ENCODE measurements at places on chromosomes 12 and 14. TPM values are rescaled to one million over a fixed set of nuclear protein-coding genes. Genes with fewer than 3 reads are reported as not detected.

Gene SMAGP
- 5.5 TPM for total RNA-seq

Gene BAG5
- 37.1 TPM for total RNA-seq

Gene BICDL1
- total RNA-seq, result 143 TPM

Gene TULP3
- total RNA-seq, result 6.7 TPM

Gene CCDC184
- 0.47 TPM for total RNA-seq

Gene AQP6
- total RNA-seq, result not detected

Gene NAV3
- total RNA-seq, result not detected

DNA sequence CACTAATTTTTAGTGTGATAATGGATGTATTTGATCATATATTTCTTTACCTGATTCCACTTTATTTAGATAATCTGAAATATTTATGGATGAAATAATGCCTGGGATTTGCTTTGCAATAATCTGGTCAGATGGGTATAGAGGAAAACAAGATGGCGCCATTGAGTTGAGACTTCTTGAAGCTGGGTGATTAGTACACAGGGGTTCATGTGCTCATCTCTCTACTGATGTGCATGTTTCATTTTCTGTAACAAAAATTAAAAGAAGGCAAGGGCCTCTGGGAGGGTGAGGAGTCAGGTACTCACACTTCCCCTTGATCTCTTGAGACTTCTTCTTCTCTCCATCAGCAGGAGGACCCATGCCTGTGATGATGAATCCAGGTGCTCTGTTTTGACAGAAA is 61.8 kb downstream of the GCH1 start:
- no peaks in the 10 kb centered on the region for H3K4me1 ChIP-seq
- H3K27me3 ChIP-seq, result no peaks in the 10 kb centered on the region
- H3K4me3 ChIP-seq, result no peak overlapping the region
- peaks cover 11% of the 10 kb centered on the region for H3K36me3 ChIP-seq

DNA sequence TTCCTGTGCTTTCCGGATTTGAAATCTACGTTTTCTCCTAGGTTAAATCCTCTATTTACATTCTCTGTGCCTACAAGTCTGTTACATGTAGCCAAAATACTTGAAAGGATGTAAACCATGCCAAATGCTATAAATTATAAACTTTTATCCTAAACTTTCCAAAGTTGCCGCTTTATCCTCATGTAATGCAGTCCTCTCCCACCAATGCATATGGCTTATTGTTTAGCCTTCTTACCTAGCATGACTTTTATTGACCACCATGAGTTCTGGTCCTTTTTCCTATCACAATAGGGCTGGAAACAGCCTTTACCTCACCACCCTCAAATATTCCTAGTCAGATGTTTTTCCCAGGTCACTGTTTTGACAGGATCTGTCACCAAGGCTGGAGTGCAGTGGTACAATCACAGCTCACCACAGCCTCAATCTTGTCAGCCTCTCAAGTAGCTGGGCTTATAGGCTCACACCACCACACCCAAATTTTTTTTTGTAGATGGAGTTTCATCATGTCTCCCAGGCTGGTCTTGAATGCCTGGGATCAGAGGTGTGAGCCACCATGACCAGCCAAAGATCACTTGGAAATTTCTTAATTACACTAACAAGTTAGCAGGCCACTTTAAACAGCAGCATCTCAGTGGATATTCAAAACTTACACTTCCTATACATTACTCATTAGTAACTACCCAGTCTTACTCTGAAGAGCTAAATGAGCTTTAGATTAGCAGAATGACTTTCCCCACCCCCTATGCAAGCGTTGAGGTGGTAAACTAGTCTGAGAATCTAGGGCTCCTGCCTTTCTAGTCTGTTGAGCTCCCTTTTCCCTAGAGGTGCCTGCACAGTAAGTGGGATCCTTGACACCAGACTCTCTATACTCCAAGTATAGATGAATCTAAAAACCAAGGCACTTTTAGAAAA is 4.1 kb downstream of the TUBA1B start:
- H3K4me1 ChIP-seq, result peaks cover 32% of the 10 kb centered on the region
- H3K36me3 ChIP-seq, result peaks cover 28% of the 10 kb centered on the region
- H3K27ac ChIP-seq, result peak overlapping the region; percentile 5
- no peak for DNase-seq
- H3K27me3 ChIP-seq, result no peaks in the 10 kb centered on the region
- H3K4me3 ChIP-seq, result no peak overlapping the region

GRCh38 chr12:130043685-130044406 is 118.4 kb upstream of the FZD10 start:
- no peaks in the 10 kb centered on the region for H3K36me3 ChIP-seq
- no peak overlapping the region for H3K27ac ChIP-seq
- DNase-seq, result no peak

GRCh38 chr12:56766535-56766934 is 3.4 kb downstream of the HSD17B6 start:
- H3K4me3 ChIP-seq, result no peak overlapping the region
- no peak for DNase-seq
- no peaks in the 10 kb centered on the region for H3K27me3 ChIP-seq
- no peaks in the 10 kb centered on the region for H3K36me3 ChIP-seq
- no peak overlapping the region for H3K27ac ChIP-seq

GRCh38 chr14:26597071-26597588 is 703 bp downstream of the NOVA1 start:
- no peaks in the 10 kb centered on the region for H3K27me3 ChIP-seq
- DNase-seq, result no peak
- H3K27ac ChIP-seq, result no peak overlapping the region
- no peaks in the 10 kb centered on the region for H3K4me1 ChIP-seq
- H3K4me3 ChIP-seq, result no peak overlapping the region

GRCh38 chr14:72418806-72419205 is 475.1 kb downstream of the DPF3 start:
- no peaks in the 10 kb centered on the region for H3K27me3 ChIP-seq
- H3K27ac ChIP-seq, result no peak overlapping the region
- no peaks in the 10 kb centered on the region for H3K36me3 ChIP-seq
- no peak for DNase-seq

- H3K36me3 ChIP-seq, result no peaks in the 10 kb centered on the region
- H3K4me1 ChIP-seq, result peaks cover 54% of the 10 kb centered on the region
- no peaks in the 10 kb centered on the region for H3K27me3 ChIP-seq
- no peak overlapping the region for H3K4me3 ChIP-seq
Observed at GRCh38 chr12:116241157-116241759, 36.2 kb downstream of the MED13L start.

GRCh38 chr12:78562368-78563205 is 302.0 kb upstream of the SYT1 start:
- no peak overlapping the region for H3K4me3 ChIP-seq
- no peak for DNase-seq
- no peaks in the 10 kb centered on the region for H3K36me3 ChIP-seq
- H3K27ac ChIP-seq, result no peak overlapping the region
- no peaks in the 10 kb centered on the region for H3K27me3 ChIP-seq
- no peaks in the 10 kb centered on the region for H3K4me1 ChIP-seq

- no peaks in the 10 kb centered on the region for H3K27me3 ChIP-seq
- no peak overlapping the region for H3K27ac ChIP-seq
- no peaks in the 10 kb centered on the region for H3K36me3 ChIP-seq
- no peaks in the 10 kb centered on the region for H3K4me1 ChIP-seq
- H3K4me3 ChIP-seq, result no peak overlapping the region
Observed at GRCh38 chr14:99721792-99722516, 37.9 kb downstream of the CYP46A1 start.

- DNase-seq, result no peak
- H3K27ac ChIP-seq, result no peak overlapping the region
- no peak overlapping the region for H3K4me3 ChIP-seq
- no peaks in the 10 kb centered on the region for H3K27me3 ChIP-seq
- no peaks in the 10 kb centered on the region for H3K36me3 ChIP-seq
- no peaks in the 10 kb centered on the region for H3K4me1 ChIP-seq
Observed at GRCh38 chr12:82326905-82327503, 31.2 kb downstream of the CCDC59 start.

DNA sequence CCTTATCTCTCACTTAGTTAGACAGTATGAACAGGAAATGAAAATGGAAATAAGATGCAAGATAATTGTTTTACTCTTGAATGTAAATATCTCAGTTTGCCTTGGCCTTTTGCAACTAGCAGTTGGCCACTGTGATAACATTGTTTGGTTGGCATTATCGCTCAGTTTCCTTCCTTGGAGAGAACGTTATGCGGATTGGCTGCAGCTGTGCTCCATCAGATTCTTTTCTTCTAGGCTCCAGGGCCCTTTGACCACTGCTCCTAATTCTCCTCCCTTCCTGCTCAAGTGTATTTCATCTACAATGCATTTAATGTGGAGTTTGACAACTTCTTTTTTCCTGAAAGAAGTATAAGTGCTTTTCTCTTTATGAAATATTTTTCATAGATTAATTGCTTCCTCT is 284.2 kb downstream of the ADAMTS20 start:
- no peaks in the 10 kb centered on the region for H3K4me1 ChIP-seq
- H3K27ac ChIP-seq, result no peak overlapping the region
- H3K36me3 ChIP-seq, result no peaks in the 10 kb centered on the region
- DNase-seq, result no peak
- H3K27me3 ChIP-seq, result no peaks in the 10 kb centered on the region
- no peak overlapping the region for H3K4me3 ChIP-seq

DNA sequence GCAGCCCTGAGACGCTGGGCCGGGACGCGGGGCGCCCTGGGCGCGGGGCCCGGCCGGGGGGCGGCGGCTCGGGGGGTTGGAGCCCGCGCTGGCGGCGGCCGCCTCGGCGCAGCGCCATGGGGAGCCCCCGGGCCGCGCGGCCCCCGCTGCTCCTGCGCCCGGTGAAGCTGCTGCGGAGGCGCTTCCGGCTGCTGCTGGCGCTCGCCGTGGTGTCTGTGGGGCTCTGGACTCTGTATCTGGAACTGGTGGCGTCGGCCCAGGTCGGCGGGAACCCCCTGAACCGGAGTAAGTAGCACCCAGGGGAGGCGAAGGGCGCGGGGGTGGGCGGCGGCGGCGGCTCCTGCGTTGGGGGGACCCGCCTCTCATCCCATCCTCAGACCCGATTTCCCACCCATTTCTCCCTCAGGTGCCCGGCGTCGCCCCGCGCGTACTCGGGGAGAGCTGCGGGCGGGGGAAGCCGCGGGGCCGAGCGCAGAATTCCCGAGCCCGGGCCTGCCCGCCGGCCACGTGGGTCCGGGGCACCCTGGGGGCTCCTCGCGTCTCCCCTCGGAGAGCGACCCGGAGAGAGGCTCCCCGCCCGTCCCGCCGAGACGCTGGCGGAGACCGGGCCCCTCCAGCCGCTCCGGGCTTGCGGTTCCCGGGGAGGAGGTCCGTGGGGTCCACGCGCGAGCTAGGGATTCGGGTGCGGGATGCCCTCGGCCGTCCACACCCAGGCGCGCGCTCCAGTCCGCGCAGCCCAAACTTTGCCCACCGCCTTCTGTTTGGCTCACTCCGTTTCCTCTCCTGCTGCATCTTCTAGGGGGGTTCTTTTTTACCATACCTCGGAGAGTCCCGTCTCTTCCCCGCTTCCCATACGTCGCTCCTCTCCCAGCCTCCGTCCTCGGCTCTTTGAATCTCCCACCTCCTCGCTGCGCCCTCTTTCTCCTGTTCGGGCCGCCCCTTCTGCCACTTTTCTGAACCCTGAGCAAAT is 807 bp downstream of the B4GALNT3 start:
- peaks cover 9% of the 10 kb centered on the region for H3K4me1 ChIP-seq
- no peaks in the 10 kb centered on the region for H3K36me3 ChIP-seq
- peak; percentile 58 for DNase-seq
- no peak overlapping the region for H3K27ac ChIP-seq

DNA sequence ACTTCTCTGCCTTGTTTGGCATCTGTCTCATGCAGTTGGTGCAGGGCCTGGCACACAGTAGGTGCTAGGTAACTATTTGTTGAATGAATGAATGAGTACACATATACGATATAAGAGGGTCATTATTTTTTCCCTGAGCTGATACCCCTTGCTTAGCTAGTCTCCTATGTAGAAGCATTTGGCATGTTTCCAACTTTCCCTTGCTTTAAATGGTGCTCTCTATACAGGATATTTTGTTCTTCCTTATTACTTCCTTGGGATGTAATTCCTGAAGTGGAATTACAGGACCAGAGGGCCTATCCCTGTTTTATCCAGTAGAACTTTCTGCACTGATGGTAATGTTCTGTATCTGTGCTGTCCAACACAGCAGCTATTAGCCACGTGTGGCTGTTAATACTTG is 250.1 kb upstream of the PWP1 start:
- H3K4me3 ChIP-seq, result no peak overlapping the region
- H3K36me3 ChIP-seq, result no peaks in the 10 kb centered on the region
- no peak overlapping the region for H3K27ac ChIP-seq
- DNase-seq, result no peak

DNA sequence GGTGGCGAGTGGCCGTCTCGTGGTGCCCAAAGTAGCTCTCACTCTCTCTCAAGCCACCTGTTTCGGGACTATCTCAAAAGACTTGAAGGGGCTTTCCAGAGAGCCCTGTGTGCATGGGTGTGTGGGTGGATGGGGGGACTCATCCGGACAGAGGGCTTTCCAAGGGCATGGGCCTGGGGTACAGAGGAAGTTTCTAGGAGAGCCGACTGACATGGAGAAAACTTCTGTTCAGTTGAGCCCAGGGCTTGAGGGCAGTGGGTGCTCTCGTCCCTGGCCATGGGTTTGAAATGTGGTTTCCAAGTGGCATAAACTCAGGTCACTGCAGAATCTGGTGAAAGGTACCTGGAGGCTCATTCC is 47.4 kb upstream of the MEG3 start:
- no peak overlapping the region for H3K4me3 ChIP-seq
- no peaks in the 10 kb centered on the region for H3K27me3 ChIP-seq
- DNase-seq, result no peak
- H3K36me3 ChIP-seq, result no peaks in the 10 kb centered on the region
- no peak overlapping the region for H3K27ac ChIP-seq

- H3K4me3 ChIP-seq, result no peak overlapping the region
- no peaks in the 10 kb centered on the region for H3K4me1 ChIP-seq
- H3K27me3 ChIP-seq, result no peaks in the 10 kb centered on the region
Observed at GRCh38 chr12:13154027-13154538, 42.4 kb upstream of the EMP1 start.

- H3K27me3 ChIP-seq, result no peaks in the 10 kb centered on the region
- peaks cover 75% of the 10 kb centered on the region for H3K36me3 ChIP-seq
- no peak overlapping the region for H3K27ac ChIP-seq
- no peak overlapping the region for H3K4me3 ChIP-seq
Observed at GRCh38 chr14:102044566-102044965, 42.3 kb downstream of the HSP90AA1 start.

GRCh38 chr14:83172363-83172762 is 1638.7 kb upstream of the SEL1L start:
- H3K27ac ChIP-seq, result no peak overlapping the region
- no peaks in the 10 kb centered on the region for H3K27me3 ChIP-seq
- H3K36me3 ChIP-seq, result no peaks in the 10 kb centered on the region
- no peak for DNase-seq
- H3K4me1 ChIP-seq, result no peaks in the 10 kb centered on the region

DNA sequence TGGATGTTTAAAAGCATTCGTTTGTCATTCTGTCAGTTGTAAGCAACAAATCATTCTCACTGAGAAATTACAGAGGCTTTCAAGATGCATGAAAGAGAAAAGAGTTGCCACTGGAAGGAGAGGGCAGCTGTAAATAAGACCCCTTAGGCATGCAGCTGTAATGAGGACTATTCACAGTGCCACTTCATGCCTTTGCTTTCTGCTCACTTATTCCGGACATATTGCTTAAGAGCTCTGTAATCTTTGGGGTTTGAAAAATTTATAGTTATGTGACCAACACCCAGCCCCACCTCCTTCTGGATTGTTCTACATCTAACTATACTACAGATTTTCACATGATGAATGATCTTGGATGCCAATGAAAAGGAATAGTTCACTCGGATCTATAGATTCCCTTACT is 194.8 kb upstream of the DCN start:
- H3K36me3 ChIP-seq, result no peaks in the 10 kb centered on the region
- H3K27ac ChIP-seq, result no peak overlapping the region
- no peak for DNase-seq
- H3K4me1 ChIP-seq, result peaks cover 7% of the 10 kb centered on the region
- no peaks in the 10 kb centered on the region for H3K27me3 ChIP-seq
- H3K4me3 ChIP-seq, result no peak overlapping the region

GRCh38 chr14:101256266-101256665 is 305.0 kb upstream of the DIO3 start:
- H3K4me3 ChIP-seq, result no peak overlapping the region
- no peak overlapping the region for H3K27ac ChIP-seq
- no peaks in the 10 kb centered on the region for H3K27me3 ChIP-seq

Data from CD4-positive, alpha-beta memory T cell (primary cell).